ENCODE measurements at places on chromosomes 11 and 22.

GRCh38 chr11:34936945-34937629, 20.7 kb downstream of the PDHX start:
- no peak for DNase-seq

- DNase-seq, result no peak
These were observed 7.1 kb upstream of the SLC35E4 start for GRCh38 chr22:30628491-30628890.

DNA sequence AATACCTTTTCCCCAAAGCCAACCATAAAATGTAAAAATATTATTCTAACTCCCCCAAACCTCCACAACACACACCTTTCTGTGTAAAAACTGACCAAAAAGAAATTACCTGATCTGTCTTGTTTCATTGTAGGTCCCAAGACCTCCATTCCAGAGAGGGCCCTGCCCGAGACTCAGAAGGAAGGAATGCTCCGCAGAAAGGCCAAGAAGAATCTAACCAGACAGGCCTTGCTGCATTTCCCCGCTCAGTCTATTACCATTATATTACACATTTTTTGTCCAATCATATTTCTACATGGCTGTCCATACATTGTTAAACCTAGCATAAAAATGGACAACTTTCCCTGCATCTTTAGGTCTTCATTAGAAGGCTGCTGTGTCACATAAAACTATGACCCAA, 237.5 kb upstream of the UBASH3B start:
- no peak for DNase-seq

- no peak for DNase-seq
These were observed 66.7 kb upstream of the CAPRIN1 start for GRCh38 chr11:33984682-33985389.

DNA sequence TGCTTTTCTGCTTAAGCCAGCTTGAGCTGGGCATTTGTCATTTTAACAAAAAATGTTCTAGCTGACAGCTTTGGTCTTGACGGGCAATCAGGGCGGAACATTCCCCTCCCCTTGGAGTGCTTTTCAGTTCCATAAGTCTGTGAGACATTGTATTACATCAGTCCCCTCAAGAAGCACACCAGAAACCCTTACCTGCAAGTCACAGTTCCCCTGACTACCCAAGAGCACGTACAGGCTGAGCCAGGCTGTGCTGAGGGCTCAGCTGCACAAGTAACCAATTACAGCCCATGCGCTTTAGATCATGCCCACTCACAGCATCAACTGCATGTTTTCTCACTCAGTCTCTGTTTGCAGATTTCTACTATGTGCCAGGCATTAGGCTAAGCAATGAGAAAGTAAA, 19.1 kb downstream of the HIRA start:
- DNase-seq, result no peak

DNA sequence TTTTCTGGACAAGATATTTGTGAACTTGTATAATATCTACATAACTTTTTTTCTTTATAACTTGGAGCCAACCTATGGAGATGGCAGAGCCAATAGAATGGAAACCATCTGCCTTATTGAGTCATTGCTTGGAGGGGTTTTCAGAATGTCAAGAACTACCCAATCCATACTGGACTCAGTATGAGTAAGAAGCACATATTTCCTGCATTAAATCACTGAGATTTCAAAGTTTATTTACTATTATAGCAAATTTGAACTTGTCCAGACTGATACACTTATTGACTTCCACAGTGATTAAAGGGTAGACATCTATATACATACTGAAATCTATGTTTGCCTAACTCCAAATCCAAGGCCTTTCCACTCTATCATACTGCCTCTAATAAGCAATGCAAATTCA, 704.0 kb downstream of the KCNA4 start:
- DNase-seq, result peak; percentile 49

DNA sequence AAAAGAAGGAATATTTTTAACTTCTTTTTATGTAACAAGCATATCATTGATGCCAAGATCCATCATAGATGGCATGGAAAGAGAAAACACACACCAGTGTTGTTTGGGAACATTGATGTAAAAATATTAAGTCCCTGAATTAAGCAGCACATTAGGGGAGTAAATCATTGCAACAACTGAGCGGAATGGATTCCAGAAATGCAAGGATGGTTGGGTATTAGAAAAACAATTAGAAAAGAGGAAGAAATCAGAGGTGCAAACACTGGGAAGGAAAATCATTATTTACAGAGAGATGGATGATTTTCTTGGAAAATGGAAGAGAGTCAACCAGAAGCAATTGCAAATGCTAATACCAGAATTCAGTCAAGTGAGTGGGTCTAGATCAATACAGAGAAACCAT, 8.1 kb downstream of the SMIM38 start:
- no peak for DNase-seq

DNA sequence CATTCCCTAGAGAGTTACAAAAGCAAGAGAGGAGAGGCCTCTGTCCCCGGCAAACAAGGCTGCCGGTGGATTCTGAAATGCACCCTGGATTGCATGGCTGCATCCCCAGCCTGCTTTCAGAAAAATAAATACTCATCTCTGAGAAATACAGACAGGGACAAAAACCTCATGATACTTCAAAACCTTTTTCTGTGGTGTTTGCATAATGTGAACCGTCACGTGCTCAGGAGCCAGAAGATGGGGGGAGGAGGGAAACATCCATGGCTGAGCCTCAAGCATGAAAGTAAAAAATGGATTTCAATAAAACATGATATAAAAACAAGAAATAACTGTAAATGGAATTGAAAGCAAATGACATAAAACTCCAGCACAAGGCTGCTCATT, 198.5 kb upstream of the NCAM1 start:
- no peak for DNase-seq

DNA sequence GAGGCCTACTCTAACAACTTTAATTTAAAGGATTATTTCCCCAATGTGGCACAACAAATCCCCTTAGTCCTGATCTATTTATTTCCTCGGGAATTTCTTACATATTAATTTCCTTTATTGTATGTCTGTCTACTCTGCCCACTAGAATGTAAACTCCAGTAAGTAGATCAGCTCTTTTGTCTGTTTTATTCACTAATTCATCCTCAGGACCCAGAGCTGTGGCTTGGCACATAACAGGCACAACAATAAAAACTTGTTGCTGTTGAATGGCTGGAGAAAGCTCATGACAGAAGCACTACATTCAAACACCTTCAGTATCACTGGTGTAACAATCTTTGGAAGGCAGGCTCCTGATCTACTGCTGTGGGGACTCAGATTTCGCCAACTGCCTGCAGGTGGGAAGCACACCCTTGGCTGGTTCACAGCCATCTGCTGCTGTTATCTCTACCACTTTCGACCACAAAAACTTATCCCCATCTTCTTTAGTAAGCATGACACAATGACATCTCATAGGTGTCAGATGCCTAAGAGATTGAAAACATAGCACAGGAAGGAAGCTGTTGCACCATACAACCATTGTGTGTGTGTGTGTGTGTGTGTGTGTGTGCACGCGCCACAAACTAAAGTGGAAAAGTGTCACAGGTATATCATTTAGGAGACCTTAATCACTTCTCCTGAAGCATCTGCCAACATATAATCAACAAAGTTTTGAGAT, 11.9 kb downstream of the HIRA start:
- DNase-seq, result no peak

- DNase-seq, result no peak
These were observed 10.6 kb upstream of the GLYATL1 start for GRCh38 chr11:58928691-58929090.

- DNase-seq, result no peak
These were observed 47.2 kb upstream of the MPEG1 start for GRCh38 chr11:59259867-59260475.

DNA sequence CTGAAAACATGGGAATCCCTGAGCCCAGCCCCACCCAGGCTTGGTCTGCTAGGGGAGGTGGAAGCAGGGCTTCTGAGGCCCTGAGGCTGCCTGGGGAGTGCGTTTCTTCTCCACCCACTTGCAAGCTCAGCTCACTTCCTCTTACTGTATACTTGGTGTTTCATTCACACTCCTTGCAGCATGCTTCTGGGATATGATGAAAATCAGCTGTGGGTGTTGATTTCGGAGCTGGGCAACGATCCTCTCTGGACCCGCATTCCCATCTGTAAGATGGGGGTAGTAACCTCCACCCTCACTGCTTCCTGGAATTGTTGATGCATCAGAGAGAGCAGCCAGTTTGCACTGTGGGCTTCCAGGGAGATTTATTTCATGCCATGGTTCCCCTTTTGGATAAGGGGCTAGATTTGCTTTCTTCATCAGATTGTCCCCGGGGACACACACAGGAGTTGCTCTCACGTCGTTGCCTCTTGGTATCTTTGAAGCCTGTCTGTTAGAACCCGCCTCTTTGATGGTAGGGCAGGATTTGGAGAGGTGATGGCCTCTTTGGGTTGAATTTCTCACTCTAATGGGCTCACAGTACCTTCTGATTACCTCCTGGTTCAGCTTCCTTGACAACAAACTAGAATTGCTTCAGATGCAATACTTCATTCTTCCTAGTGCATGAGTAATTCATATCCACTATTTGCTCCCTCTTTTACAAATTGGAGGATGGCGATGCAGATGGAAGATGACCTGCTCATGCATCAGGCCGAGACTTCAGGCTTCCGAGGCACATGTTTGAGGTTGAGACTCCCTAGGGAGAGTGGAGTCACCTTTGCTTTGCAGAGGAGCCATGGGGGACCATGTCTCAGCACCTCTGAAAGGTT, 40.4 kb downstream of the BCR start:
- no peak for DNase-seq

GRCh38 chr22:46677323-46678002, 57.3 kb downstream of the GRAMD4 start:
- DNase-seq, result no peak

DNA sequence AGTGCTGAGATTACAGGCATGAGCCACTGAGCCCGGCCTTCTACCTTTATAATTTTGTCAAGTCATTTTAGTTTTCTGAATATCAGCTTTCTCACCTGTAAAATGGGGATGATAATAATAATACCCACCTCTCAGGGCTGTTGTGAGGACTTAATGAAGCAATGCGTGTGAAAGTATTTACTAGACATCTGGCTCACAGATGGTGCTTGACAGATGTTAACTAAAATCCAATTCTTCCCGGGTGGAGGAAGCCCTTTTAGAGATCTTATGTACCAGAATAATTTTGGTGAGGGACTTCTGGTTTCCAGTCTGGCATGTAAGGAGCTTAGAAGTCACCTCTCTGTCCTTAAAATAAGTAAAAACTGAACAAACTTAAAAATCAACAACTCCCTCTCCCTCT, 43.7 kb upstream of the NUP160 start:
- no peak for DNase-seq

DNA sequence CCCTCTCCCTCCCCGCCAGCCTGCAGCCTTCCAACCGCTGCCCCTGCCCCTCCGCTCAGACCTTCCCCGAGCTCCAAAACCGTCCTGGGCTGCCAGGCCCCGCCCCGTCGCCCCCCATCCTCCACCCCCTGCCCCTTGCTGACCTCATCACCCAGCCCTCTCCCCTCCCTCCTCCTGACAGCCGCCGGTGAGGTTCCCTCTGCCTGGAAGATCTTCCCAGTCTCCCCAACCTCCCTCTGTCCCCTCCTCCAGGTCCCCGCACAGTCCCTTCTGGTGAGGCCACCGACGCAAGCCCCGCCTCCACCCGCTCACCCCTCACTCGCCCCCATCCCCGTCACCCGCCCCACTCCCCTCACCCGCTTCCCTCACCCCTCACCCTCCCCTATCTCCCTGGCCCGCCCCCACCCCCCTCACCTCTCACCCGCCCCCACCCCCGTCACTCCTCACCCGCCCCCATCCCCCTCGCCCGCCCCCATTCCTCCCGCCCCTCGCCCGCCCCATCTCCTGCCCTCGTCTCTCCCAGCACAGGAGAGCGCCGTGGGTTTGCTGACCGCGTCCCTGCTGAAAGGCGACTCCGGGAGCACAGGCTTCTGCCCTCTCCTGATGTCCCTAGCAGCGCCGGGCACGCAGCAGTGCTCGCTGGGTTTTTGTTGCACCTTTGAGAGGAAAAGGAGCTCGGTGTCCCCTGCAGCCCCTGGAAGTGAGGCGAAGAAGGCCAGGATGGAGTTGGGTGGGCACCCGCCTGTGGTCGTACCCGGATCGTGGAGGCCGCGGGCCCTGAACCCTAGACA, 16.4 kb upstream of the UPK3A start:
- no peak for DNase-seq

- DNase-seq, result no peak
These were observed 84.1 kb downstream of the WNT7B start for GRCh38 chr22:45892681-45893461.

DNA sequence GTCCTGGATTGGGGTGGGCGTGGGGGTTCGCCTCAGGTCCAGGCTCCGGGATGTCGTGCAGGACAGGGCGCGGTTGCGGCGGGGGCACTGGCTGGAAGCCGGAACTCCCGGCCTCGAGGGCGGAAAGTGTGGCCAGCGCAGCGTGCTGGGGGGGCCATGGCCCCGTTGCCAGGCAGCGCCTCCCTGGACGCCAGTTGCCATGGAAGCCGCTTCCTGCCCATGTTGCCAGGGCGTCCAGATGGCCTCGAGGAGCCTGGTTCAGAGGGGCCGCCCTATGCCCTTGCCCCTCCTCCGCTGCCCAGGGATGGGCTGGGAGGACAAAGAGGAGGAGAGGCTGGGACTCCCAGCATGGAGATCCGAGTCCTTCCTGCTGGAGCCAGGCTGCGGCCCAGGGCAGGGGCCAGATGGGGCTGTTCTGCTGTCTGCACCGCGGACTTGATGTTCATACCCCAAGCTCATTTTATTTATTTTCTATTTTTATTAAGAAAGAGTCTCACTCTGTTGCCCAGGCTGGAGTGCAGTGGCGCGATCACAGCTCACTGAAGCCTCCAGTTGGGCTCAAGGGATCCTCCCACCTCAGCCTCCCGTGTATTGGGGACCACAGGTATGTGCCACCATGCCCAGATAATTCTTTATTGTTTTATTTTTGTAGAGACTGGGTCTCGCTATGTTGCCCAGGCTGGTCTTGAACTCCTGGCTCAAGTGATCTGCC, 4.6 kb upstream of the CCDC188 start:
- peak; percentile 59 for DNase-seq

- DNase-seq, result no peak
These were observed 6.7 kb downstream of the LZTR1 start for GRCh38 chr22:20988573-20989322.

DNA sequence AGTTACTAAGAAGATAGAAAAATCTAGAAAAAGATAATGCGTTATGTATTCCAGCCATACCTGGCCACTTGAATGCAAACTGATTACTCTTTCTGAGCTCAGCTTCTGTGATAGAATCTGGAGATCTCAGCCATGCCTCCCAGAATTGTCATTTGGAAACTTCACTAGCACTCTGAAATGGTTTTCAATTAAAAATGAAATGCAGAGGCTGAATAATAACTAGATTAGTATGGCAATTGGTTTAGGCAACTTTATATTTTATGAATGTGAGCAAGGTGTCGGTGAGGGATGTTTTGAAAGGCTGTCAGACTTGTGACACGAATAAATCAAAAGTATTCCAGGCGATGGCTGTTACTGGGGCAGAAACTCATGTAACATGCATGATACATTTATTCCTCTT, 128.8 kb upstream of the SORL1-AS1 start:
- no peak for DNase-seq

GRCh38 chr11:57224537-57224936, 12.5 kb downstream of the APLNR start:
- no peak for DNase-seq

GRCh38 chr11:43242401-43242800, 69.4 kb upstream of the API5 start:
- DNase-seq, result no peak

All from astrocyte of the spinal cord (primary cell).